ENCODE measurements at places on chromosomes 3 and 15. TPM values are rescaled to one million over a fixed set of nuclear protein-coding genes. Genes with fewer than 3 reads are reported as not detected.

LYZL4 gene
- total RNA-seq, result not detected

HTR3E gene
- total RNA-seq, result not detected

DNA sequence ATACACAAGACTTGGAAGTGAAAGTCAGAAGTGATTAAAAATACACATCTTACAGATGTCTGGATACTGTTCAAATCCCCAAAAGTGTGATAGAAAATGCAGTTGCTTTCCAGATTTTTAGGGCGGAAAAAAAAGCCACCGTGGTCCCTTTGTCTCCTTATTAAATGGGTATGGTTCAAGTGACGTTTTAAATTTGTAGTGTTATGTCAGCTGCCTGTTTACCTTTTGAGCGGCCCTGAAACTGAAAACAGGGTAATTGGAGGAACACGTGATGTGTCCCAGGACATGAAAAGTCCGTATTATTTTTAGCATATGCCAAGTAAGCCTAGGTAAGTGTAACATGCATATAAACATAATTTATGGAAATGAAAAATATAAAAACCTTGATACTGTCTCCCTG lies 109.0 kb upstream of the PDZRN3 start:
- DNase-seq, result no peak

DNA sequence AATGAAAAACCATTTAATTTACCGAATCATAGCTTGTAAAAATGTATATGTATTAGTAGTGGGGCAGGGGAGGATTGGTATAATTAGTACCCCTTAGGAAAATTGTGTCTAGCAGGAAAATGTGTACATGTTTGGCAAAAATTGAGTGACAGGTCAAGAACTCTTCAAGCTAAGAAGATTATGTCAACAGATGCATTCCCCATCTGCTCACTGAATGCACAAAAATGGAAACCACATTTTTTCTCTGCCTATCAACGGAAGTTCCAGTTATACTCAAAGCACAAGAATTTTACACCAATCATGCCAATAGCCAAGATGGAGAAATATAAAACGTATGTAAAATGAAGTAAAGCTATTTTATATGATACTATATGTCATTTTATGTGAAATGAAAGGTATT lies 377.8 kb downstream of the KCNH8 start:
- DNase-seq, result no peak

DNA sequence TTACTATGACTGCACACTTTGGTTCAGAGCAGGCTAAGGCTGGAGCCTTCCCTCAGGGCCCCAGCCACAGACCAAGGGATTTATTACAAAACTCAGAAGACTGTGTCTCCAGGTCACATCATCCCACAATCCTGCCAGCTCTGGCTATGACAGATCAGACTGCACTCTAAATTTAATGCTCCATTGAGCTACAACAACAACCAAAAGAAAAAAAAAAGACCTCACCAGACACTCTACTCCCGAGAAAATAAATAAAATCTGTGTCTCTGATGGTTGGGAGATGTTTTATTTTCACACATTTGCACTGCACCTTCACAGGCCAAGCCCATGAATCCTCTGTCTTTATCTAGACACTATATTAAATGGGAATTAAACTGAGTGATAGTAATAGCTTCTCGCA lies 50.8 kb upstream of the CTNNB1 start:
- no peak for DNase-seq

DNA sequence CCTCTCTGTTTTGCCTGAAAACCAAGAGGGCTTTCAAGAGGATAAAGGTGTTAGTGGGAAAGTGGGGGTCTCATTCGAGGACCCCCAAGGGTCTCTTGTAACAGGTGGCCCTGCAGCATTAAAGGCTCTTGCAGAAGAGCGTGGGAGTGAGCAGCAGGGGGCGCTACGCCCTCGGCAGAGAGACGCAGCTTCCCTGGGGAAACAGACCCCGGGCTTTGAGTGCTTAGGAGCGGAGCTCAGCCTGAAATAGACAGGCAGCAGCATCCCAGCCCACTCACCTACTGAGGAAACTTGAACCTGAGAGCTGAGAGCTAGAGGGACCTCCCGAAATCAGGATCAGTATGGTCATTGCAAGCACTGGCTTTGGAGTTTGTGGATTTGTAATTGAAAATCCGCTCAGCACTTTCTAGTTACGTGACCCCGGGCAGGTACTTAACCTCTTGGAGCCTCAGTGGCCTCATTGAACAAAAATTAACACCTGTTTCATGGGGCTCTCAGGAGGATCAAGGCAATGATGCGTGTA lies 25.7 kb downstream of the RPLP1 start:
- DNase-seq, result peak; percentile 58

DNA sequence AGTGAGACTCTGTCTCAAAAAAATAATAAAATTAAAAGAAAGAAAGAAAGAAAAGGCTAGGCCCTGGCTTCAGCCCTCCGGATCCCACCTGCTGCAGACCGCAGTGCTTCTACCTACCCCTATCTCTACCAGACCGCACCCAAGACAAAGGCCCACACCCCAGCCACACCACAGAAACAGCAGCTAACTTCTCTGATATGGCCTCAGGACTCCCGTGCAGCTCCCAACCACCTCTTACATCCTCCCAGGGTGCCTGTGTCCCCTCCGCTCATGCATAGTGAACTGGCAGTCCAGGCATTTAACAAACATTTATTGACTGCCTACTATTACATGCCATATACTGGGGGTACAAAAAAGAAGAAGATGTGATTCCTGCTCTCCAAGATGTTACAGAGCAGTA lies 6.9 kb upstream of the HTR3C start:
- DNase-seq, result no peak

DNA sequence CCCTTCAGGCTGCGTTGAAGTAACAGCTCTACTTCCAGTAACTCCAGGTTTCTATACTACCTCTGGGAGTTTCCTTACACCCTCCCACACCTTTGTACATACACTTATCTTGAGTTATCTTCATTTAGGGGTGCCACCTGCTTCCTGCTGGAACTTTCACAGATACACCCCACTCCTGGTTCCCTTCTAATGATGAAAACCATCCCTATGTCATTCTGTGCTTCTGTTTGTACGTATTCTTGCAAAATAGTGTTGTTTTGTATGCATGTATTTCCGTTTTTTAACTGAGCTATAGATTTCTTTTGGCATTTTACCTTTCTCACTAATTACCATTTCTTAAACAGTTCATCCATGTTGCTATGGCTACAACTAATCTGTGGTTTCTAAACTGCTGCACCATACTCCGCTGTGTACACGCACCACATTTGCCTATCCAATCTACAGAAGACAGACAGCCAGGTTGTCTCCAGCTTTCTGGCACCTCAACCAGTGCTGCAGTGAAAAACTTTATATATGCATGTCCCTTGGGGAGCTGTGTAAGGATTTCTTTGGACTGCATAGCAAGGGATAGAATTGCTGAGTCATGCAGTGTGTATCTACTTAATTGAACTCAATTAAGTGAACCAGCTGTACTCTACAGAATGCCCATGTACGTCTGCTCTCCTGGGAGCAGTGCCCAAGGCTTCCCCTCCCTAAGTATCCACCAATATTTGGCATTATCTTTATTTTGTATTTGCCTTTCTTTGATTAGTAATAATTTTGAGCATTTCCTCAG lies 61.4 kb upstream of the ST8SIA2 start:
- no peak for DNase-seq

DNA sequence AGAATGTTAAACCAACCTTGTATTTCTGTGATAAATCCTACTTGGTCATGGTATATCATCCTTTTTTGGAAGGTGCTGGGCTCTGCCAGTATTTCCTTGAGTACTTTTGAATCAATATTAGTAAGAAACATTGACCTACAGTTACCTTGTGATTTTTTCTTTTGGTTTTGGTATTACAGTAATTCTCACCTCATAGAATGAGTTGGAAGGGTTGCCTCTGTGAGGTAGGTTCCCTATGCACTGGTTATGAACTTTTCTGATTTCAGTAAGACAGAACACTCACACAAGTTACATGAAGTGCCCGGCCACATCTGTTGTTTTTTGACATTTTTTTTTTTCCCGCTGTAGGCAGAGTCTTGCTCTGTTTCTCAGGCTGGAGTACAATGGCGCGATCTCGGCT lies 20.0 kb downstream of the PCCB start:
- DNase-seq, result no peak

GRCh38 chr15:39132070-39132469 lies 448.8 kb upstream of the THBS1 start:
- DNase-seq, result no peak

- DNase-seq, result no peak
These were observed 5.4 kb upstream of the LINGO1 start for GRCh38 chr15:77637851-77638692.

DNA sequence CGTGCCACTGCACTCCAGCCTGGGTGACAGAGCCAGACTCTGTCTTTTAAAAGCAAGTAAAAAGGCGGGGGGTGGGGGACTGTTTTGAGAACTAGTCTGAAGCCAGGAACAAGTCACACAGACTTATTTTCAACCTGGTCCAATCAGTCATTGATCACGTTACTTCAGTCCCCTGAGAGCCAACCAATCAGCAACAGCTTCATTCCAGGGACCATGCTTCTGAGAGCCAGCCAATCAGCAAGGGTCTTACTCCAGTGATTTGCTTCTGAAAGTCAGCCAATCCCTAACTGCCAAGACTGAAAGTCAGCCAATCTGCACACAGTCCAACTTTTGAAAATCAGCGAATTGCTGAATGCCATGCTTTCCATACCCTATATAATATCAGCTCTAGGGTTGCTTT lies 48.6 kb upstream of the C15orf39 start:
- DNase-seq, result peak; percentile 31

DNA sequence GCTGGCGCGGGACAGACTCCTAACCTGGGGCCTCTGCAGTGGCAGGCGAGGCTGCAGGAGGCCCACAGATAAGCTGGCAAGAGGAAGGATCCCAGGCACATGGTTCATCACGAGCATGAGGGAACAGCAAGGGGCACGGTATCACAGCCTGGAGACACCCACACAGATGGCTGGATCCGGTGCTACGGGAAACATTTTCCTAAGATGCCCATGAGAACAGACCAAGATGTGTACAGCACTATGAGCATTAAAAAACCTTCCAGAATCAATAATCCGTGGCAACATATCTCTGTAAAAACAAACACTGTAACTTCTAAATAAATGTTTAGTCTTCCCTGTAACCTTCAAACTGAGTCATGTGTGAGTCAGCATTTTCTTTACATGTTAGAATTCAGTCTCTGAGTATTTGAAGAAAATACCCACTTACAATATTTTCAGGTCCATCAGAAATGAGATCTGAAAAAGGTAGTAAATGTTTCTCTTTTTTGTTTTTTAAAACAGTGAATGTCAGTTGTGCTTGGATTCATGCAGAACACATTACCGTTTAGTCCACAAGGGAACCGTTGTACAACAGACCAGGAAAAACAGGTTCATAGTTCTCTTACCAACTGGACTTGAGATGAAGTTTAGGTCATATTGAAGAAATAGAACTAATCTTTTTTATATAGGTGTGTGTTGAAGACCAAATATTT lies 75.9 kb downstream of the BOC start:
- DNase-seq, result peak; percentile 83

DNA sequence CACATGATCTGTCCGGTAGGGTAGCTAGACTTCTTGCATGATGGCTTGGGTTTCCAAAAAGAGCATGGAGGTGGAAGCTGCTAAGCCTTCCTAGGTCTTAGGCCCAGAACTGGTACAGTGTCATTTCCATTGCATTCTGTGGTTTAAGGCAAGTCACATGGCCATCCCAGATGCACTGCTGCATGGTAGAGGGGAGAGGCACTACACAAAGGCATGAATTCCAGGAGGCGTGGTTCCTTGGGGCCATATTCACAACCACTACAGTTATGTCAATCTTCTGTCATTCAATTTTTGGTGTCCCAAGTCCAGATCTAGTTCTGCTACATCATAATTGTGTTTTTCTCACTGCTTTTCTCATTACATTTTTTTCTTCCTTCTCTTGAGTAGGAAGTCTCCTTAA lies 122.2 kb upstream of the CHRM5 start:
- no peak for DNase-seq

DNA sequence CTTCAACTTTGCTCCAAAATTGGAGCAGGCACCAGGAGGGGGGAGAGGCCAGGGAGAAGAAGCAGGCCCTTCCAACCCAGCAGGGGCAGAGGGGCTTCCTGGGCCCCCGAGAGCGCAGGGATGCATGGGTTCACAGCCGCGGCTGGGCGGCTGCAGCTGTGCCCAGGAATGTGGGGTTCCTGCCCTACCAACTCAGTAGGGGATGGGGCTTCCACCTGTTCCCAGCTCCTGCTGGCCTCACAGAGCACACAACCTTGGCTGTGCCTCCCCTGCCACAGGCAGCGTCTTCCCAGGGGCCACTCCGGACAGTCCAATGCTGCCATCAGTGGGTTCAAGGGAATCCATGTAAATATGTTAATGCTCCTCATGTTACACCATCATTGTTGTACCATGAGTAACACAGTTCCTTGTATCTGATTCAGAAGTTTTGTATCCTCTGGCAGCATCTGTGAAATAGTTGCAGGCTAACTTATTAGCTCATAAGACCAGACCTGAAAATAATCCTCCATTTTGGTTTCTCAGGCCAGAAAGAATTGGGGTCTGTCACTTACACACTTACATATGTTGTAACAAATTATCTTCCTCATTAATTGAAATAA lies 12.1 kb upstream of the SIAH2 start:
- DNase-seq, result peak; percentile 25

Data from fibroblast of lung (primary cell).